ENCODE measurements at places on chromosomes 7 and 10.

- DNase-seq, result no peak
These were observed 3.4 kb upstream of the ZNF503 start for GRCh38 chr10:75404815-75405597.

- no peak for DNase-seq
These were observed 259.3 kb upstream of the TMEM72 start for GRCh38 chr10:44651834-44652233.

DNA sequence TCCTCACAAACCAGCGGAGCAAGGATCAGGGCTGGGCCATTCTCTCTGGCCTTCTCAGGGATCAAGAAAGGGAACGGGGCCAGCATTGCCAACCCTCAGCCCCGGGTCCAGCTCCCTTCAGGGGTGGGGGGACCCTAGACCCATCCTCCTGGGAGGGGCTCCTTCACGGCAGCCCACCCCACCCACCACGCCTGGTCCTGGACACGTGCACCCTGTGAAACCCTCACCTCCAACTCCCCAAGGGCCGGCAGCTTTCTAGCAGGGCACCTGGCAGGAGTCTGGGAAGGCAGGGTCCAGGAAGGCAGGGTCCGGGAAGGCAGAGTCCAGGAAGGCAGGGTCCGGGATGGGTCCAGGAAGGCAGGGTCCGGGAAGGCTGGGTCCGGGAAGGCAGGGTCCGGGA is 46.6 kb upstream of the ADGRA1 start:
- DNase-seq, result peak; percentile 17

DNA sequence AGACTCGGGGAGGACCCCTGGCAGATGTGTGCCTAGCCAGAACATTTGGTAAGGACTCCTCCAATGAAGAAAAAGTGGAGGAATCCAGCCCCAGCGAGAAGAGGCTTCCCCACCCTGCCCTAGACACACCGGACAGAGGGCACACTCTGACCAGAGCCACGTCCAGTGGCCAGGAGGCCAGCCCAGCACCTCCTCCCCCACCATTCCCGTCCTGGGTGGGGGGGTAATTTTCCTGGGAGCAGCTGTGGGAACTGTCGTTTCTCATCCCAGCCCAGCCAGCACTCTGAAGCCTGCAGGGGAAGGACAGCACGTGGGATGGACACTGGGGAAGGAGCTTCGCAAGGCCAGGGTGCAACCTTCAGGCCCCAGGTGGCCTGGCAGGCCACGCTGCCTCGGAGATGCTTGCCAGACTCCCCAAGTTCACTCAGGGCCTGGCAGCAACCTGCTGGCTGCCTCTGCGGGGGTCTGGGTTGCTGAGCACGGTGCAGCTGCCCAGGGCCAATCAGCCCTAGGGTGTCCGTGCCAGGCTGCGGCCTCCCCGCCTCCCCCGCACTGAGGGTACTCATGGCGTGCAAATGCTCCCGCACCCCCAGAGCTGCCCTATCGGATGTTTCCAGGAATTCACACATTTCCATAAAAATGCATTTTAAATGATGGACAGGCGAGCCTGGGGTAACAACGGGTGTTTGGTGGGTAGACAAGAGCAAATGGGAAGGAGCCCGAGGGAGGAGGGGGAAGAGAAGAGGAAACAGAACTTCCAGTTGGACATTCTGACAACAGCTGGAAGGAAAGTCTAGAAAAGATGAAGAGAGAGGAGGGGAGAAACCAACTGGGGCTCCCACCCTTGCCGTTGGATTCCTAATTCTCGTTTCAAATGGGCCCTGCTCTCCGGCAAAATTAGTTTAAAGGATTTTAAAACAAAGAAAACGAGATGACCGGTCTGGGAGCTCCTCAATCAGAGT is 1.9 kb upstream of the EN2 start:
- DNase-seq, result no peak

DNA sequence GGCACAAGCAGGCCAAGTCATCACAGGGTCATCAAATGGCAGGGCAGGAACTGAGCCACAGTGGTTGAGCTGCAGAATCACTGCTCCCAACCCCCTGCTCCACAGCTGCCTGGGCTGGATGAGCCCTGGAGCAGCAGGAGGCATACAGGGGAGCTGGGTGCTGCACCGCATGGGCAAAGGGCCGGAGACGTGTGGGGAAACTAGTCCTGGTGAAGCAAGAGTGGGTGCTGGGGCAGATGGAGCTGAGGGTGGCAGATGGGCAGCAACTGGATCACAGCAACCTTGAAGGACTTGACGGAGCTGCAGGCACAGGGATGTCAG is 16.0 kb upstream of the VOPP1 start:
- no peak for DNase-seq

- DNase-seq, result no peak
These were observed 129.3 kb upstream of the FAM20C start for GRCh38 chr7:63117-63480.

- no peak for DNase-seq
These were observed 60.1 kb upstream of the GNA12 start for GRCh38 chr7:2904202-2904601.

DNA sequence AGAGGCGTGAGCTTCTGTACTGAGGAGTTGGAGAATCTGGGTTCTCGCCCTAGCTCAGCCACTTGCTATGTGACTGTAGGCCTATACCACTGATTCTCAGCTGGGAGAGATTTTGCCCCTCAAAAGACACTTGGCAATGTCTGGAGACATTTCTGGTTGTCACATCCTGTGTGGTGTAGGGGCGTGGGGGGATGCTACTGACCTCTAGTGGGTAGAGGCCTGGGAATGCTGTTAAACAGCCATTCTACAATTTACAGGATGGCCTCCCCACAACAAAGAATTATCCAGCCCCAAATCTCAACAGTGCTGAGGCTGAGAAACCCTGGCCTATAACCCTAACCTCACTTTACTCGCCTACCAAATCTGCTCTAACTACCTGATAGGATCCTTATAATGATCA is 58.8 kb upstream of the GAD2 start:
- no peak for DNase-seq

- DNase-seq, result no peak
These were observed 67.2 kb downstream of the ADD3 start for GRCh38 chr10:110074758-110075671.

- DNase-seq, result no peak
These were observed 280.2 kb upstream of the PITRM1 start for GRCh38 chr10:3452683-3453361.

GRCh38 chr10:32985775-32986350 is 27.8 kb upstream of the ITGB1 start:
- DNase-seq, result no peak

DNA sequence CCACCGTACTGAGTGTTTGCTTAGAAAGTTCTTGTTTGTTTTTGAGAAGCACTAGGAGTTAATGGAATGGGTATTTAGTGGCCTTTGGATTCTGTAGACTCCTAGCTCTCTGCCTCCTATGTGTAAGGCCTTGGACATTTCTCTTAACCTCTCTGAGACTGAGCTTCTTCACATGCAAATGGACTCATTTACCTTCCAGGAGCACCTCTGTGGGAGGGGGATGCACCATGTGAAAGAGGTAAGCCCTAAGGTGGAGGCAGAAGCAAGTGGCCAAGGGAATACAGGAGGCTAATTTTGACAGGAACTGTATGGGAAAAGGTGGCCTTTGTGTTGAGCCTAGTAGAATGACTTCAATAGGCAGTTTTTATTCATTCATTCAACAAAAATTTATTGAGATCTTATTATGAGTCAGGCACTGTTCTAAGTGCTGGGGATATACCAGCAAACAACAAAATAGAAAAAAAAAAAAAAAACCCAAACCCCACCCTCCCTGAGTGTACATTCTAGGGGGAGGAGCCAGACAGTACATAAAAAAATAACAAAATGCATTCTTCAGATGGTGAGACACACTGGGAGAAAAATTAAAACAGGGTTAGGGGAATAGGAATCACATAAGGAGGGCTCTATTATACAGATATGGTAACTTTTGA is 9.2 kb upstream of the EPHA1 start:
- DNase-seq, result no peak

- DNase-seq, result no peak
These were observed 145.6 kb downstream of the ZNF248 start for GRCh38 chr10:37711617-37712488.

DNA sequence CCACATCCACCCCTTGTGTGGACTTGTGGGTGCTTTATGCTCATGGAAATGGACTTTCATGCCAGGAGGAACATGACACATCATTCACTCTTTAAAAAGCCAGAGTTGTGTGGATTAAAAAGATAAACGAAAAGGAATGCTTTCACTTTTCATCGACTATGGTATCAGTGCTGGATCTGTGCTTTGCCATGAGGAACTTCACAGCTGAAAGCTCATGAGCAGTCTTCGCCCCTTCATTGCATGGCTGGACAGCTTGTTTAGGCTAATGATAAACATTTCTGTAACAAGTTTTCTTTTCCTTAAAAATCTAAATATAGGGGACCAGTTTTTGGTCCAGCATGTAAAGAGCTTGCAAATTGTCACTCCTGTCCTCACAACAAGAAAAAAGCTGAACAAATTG is 173.6 kb upstream of the NPS start:
- DNase-seq, result no peak

DNA sequence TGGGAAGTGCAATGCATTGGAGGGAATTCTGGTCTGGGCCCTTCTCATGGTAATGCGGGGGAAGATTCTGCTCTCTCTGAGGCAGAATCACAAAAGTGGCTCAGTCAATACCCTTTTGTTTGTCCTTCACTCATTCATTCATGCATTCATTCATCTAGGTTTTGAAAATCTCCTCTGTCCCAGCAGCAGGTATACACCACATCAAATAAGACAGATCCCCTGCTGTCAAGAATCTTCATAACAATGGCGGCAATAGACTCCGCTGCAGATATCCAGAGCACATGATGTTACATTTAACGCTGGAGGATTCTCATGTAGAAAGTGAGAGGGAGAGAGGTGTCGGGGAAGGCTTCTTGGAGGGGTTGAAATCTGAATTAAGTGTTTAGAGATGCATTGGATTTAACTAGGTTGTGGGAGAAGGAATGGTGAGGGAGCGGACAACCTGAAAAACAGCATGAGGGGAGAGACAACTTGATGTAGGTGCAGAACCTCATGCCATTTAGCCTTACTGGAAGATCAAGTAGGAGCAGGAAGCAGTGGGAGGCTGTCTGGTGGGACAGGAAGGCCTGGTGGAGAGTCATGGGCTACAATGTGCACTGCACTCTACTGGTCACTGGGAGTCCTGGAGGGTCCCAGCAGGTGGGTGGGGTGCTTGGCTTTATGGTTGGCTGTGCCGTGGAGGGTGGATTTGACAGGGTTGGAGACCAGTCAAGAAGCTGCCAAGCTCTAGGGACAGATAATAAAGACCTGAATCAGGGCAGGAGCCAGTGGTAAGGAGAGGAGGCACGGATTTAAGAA is 5.2 kb upstream of the FAM180A start:
- DNase-seq, result no peak

GRCh38 chr7:52753855-52754254 is 281.6 kb upstream of the POM121L12 start:
- DNase-seq, result no peak

GRCh38 chr10:131899695-131900349 is 986 bp upstream of the PPP2R2D start:
- no peak for DNase-seq

DNA sequence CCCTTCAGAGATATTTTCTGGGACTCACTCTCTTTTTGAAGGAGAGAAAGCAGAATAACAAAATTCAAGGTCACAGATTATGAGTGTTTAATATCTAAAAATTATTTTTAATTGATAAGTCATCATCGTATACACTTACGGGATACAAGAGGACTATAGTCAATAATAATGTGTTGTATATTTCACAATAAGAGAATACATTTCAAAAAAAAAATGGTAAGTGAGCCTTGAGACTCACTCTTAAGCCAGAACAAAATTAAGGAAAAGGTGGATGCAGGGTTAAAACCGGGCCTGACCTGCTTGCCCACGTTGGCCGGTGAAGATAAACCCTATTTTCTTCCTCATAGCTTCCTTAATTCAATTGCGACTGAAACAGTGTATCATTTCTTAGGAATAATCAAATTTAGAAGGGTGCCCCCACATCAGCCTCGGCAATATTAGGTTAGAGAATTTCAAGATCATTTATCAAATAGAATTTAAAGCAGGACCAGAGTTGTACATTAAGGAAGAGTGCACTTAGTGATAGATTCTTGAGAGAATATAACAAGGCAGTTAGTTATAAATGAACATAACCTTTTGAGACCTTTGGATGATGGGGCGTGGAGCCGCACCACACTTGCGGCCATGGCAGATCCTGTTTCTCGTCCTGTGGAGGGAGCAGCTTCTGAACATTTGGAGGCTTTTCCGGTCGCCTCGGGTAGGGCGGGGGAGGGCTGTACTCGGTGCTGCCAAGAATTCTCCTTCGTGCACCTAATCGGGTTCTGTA is 321.8 kb downstream of the PAXIP1 start:
- DNase-seq, result no peak

DNA sequence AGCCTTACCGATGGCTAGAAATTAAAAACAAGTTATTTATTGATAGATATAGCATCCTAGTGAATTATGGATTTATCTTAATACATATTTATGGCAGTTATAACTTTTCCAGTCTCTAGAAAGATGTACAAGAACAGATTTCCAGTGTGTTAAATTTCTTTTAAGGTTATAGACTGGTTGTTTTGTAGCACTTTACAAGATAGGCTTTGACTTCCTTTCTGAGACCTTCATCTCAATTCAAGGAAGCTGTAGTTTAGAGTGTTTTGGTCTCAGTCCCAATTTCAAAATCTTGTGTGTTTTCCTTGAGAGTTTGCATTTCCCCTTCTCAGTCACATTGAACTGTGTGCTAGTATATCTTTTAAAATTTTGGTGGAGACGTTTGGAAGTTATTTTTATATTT is 30.1 kb downstream of the PLEKHA1 start:
- no peak for DNase-seq

GRCh38 chr10:124588736-124589490 is 127.3 kb downstream of the LHPP start:
- no peak for DNase-seq

DNA sequence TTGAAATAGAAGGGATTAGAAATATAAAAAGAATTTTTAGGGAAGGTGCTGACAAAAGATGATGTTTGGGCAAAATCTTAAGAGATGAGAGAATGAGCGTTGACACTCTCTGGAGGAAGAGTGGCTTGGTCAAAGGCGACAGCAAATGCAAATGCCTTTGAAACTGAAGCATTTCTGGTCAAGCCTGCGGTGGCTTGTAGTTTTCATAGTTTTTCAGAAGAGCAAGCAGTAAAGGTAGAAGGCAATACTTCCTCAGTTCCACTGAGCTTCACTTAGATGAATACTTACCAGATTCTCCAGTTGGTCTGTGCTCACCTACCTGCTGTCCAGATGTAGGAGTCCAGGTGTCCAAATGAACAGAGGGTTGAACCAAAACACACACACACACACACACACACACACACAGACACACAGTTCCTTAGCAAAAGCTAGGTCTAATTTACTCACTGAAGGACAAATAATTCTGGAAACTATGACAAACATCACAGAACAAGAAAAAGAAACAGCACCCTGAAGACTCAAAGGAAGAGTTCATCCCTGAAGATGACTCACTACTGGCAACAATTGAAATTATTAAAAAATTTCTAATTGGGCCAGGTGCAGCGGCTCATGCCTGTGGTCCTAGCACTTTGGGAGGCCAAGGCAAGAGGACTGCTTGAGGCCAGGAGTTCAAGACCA is 12.1 kb upstream of the STK17A start:
- no peak for DNase-seq

- no peak for DNase-seq
These were observed 4.3 kb upstream of the UCN3 start for GRCh38 chr10:5360318-5360915.

- DNase-seq, result no peak
These were observed 41.4 kb downstream of the HTR7 start for GRCh38 chr10:90816466-90816865.

- DNase-seq, result no peak
These were observed 67.9 kb upstream of the SRRM3 start for GRCh38 chr7:76133839-76134238.

GRCh38 chr10:43093423-43094076 is 16.7 kb downstream of the RET start:
- no peak for DNase-seq

All from stimulated activated CD4-positive, alpha-beta T cell treated with anti-CD3 and anti-CD28 coated beads, Interleukin-15, amount 100 ng/mL, for 24 hours (primary cell).